AG08396 (cell line): ENCODE measurements at places on chromosomes 1 and 21.

DNA sequence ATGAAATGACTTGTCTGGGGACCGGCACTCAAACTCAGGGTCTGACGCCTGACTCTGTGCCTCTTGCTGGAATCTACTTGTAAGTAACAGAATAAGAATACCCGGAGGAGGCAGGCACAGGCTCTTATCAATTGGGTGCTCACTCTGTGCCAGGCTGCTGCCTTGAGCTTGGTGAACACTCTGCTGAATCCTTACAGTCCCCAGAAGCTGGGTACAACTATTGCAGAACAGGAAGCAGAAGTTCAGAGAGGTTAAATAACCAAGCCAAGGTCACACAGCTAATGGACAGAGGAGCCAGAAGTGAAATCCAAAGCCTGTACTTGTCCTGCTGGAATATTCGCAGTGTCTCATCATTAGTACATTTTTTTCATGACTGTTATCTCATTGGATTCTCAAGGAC is 86.0 kb downstream of the EPHB2 start:
- no peak for DNase-seq

DNA sequence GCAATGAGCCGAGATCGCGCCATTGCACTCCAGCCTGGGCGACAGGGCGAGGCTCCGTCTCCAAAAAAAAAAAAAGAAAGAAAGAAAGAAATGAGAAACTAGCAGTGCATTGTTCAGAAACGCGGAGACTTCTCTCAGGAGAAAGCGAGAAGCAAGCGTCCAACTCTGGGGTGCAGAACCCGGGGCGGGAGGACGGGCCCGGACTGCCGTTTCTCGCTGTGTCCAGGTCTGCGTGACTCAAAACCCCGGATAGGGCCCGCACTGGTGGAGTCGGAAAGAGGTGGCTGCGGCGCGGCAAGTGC is 395 bp upstream of the MIB2 start:
- DNase-seq = no peak

DNA sequence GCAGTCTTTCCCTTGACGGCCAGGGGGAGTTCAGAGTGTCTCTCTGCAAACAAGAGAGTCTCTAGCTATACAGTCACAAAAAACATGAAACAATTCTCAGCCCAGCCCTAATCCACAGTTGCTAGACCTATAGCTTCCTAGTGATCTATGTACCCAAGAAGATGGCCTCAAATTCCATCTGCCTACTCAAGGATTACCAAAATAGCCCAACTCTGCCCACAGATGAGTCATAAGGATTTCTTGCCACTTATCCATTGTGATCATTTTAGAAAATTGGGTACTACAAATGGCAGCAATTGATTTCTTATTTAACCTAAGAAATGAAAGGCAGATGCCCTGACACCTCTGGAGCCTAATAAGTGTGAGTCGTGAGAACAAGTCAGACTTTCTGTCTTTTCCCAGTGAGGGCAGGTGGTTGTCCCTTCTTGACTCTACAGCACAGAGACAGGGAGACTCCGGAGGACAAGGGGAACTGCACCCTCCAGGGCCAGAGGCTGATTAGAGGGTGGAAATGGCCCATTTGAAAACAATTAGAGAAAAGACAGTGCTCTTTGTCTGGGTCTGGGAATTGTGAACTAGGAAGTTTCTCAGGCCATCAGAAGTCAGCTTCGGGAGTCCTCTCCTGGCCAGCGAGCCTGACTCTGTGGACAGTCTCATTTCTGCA is 65.4 kb downstream of the ABCA4 start:
- no peak for DNase-seq

DNA sequence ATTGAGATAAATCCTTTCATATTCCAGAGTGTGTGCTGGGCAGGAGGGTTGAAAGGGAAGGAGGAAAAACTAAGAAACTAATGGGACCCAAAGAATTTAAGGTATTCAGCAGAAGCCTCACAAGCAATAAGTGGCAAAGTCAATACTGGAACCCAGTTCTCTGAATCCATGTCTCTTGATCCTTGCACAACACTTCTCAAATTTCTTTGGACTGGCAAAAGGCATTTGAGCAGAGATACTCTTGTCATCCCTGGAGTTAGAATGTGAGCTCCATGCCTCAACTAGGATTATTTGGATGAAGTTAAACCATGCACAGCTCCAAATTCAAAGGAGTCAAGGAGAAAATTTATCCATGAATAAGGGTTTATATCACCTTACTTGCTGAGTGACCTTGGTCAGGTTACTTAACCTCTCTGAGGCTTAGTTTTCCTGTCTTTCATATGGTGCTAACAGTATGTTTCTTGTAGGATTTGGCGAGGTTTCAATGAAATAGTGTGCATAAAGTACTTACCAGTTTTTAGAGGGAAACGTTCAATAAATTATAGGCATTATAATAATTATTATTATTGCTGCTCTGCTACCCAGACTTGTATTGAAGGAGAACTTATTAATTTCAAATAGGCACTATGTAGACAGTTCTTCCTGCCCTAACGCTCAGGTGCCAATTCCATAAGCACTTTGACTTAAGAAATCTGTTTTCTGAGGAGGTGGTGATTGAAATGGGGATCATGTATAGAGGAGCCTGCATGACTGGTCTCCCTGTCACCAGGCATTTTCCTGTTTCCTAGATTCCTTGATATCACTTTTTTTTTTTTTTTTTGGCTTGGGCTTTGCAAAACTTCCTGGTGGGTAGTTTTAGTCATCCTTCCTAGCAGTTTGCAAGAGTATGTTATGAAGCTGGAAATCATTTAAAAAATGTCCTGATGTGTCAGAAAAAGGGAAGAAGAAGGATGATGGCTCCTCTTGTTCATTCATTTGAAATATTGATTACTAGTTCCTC is 125.0 kb upstream of the JUN start:
- DNase-seq = peak; percentile 71

DNA sequence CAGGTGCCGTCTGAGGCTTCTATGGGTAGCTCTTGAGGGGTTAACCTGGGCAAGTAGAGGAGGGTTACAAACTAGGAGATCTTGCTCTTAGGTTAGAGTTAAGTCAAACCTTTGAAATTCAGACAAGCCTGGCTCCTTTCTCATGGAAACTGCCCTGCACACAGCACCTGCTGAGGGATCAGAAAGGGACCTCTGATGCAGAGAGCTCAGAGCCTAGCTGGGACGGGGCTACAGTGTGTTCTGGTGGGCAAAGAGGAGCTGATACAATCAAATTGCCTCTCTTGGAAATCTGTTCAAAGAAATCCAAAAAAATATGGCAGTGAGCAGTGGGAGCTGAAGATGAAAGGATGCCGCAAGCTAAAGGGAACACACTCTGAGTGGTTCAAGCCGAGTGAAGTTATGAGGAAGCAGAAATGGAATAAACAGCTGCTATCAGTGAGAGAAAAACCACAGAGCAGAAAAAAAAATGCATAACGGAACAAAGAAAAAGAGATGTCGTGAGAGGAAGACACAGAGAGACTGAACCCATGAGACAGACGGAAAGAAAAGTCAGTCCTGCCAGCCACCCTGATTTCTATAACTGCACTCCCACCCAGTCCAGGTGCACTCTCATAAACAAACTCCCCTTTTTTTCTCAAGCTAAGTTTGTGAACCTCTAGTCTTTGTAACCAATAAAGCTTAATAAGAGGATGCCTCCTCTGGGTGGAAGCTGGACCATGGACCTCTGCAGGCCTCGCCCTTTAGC is 26.6 kb downstream of the PAFAH2 start:
- DNase-seq = no peak
